ENCODE measurements at places on chromosomes 2 and 18.
A peak's percentile ranks its signal among the peaks of the same experiment; 100 is the strongest.

GRCh38 chr18:70380915-70381896 lies 92.4 kb downstream of the SOCS6 start:
- DNase-seq = no peak

DNA sequence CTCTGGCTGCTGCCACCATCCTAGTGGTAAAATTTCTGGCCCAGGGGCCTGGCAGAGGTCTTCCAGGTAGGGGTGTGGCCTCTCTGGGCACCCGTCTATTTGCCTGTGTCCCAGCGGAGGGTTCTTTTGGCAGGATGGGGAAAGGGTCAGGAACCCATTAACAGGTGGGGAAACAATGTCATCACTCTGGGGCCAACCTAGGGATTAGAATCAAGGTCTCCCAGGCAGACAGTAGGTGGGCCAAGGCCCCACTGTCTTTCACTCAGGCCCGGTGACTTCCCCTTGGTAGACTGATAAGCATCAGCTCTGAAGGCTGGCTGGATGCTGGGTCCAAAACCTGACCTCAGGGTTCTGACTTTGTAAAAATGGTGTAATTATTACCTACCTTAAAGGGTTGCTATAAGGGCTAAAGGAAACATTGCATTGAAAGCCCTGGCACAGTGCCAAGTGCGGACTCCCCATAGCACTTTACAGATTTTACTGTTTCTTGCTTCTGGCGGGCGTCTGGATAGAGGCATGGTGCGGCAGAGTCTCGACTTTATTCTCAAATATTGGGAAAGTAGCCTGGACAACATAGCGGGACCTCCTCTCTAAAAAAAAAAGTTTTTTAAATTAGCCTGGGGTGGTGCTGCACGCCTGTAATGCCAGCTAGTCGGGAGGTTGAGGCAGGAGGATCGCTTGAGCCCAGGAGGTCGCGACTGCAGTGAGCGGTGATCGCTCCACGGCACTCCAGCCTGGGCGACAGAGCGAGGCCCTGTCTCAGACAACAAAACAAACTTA lies 2.2 kb downstream of the LBX2 start:
- no peak for DNase-seq

- peak; percentile 18 for DNase-seq
Measured at GRCh38 chr18:46213295-46213694, 109.1 kb downstream of the HAUS1 start.

DNA sequence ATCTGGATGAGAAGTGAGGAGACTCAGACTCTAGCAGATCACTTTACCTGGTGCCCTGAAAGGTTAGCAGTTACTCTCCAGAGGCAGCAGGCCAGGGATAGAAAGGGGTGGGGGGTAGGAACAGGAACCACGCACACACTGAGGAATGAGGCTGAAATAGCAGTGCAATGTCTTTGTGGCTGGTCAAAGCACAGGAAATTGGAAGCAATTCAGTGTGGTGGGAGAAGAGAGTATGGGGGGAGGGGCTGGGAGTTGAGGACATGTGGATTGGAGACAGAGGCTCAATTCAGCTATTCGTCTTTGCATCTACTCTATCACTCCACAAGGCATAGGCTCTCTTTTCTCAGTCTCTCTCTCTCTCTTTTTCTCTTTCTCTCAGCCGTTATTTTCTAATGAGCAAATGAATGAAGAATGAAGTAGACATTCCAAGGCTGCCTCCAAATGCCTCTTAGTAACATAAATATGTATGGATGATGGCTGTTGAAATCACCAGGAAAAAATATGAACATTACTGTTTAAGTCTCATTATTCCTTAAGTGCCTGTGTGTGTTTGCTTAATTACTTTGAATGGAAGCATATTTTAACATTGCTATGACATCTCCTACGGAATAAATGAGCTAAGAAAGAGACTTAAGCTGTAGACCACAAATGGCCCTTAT lies 979.4 kb downstream of the TSN start:
- DNase-seq = peak; percentile 48

- DNase-seq = no peak
Measured at GRCh38 chr2:98697651-98698337, 33.1 kb downstream of the MGAT4A start.

- peak; percentile 63 for DNase-seq
Measured at GRCh38 chr2:160388464-160389263, 104.9 kb downstream of the RBMS1 start.

- peak; percentile 47 for DNase-seq
Measured at GRCh38 chr18:51110073-51110797, 80.2 kb downstream of the SMAD4 start.

DNA sequence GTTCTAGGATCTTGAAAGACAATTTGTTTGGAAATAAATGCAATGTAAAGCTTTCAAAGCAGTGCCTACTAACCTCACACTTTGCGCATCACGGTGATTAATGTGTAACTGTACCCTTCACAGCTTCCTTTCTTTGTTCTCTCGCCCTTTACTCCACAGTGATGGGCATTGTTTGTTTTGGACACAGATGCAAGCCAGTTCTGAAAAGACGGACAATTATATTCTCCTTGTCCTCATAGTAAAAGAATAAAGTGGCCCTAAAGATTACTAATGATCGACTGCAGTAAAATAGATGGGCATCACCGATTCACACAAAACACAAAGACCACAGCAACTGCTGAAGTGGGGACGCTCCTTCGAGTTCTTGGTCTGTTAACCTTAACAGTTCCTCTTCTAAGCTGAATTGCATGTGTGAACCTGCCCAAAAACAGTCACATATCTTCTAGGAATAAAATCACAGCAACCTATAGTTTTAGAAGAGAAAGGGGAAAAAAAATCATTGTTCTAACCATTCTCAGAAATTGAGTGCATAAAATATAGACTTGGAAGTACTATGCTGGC lies 7.7 kb downstream of the L3MBTL4 start:
- no peak for DNase-seq

DNA sequence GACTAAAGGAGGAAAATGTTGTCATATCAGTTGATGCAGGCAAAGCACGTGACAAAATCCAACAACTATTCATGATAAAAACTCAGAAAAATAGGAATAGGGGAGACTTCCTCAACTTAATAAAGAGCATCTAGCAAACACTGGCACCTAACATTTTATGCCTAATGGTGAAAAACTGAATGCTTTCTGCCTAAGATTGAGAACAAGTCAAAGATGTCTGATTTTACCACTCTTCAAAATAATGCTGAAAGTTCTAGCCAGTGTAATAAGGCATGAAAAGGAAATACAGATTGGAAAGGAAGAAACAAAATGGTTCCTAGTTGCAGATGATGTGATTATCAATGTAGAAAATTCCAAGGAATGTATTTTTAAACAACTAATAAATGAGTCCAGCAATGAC lies 58.4 kb downstream of the SMAD4 start:
- no peak for DNase-seq

GRCh38 chr2:78245394-78246135 lies 723.4 kb upstream of the LRRTM4 start:
- no peak for DNase-seq

DNA sequence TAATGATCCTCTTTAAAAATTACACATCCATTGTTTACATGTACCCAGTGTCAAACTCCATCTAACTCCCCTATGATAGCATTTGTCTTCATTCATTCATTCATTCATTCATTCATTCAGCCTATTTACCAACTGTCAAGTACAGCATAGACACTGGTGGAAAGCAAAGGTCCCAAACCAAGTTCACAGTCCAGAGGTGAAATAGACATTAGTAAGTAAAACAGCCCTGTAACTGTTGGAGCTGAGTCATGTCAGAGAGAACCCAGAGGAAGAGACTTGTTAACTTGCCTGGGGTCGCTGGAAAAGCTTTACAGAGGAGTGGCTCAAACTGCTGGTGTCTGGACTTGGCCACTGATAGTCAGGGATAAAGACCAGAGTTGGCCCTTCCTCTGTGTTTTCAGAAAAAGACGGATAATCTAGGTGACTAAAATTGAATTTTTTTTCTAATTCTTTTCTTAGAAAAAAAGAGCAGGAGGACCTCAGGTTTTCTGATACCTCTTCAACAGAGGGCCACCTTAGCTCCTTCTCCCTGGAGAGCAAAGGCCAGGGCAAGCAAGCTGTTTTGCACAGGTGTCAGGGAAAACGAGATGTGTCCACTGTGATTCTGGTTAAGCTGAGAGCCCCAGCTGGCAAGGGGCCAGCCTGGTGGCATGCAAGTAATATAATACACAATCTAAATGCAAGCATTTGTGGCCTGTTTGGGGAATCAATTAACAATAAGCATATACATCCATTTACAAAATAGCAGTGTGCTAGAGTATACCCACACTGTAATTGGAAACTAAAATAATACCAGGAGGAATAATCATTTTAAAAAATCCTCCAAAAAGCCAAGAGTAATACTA lies 96.7 kb upstream of the SLC14A2 start:
- no peak for DNase-seq

DNA sequence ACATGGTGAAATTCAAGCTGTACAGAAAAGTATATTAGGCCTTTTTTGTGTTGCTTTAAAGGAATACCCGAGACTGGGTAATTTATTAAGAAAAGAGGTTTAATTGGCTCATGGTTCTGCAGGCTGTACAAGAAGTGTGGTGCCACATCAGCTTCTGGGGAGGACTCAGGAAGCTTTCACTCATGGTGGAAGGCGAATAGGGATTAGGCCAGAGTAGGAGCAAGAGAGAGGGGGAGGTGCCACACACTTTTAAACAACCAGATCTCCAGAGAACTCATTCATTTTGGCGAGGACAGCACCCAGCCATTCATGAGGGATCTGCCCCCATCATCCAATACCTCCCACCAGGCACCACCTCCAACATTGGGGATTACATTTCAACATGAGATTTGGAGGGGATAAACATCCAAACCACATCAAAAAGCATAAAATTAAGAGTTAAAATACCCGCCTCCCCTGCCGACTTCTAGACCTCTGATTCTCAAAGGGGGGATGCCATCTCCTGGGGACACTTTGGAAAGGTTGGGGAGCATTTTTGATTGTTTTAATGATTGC lies 15.1 kb upstream of the LIPG start:
- DNase-seq = no peak

- DNase-seq = no peak
Measured at GRCh38 chr18:59062643-59063006, 77.1 kb upstream of the SEC11C start.

DNA sequence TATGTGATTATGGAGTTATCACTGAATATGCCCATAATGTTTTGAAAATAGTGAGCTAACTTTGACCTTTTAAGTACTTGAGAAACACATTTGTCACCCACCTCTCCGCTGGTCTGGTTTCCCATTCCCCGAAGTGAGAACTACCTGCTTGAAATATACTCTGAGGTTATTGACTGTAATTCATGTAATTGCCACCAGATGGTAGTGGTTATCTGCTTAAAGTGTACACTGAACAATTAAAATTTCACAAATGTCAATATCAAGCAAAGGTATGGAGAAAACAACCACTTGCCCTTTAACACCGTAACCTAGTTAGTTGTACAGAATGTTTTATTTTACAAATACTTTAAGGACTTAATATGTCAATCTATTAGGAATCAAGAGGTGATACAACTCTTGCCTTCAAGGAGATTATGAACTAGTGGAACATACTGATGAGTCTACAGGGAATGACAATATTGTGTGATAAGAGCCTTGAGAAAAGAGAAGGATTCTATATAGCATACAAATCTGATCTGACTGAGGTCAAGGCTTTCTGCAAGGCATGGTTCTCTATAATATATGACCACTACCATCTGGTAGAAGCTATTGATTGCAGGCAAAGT lies 316.8 kb upstream of the KCNH7 start:
- peak; percentile 34 for DNase-seq

DNA sequence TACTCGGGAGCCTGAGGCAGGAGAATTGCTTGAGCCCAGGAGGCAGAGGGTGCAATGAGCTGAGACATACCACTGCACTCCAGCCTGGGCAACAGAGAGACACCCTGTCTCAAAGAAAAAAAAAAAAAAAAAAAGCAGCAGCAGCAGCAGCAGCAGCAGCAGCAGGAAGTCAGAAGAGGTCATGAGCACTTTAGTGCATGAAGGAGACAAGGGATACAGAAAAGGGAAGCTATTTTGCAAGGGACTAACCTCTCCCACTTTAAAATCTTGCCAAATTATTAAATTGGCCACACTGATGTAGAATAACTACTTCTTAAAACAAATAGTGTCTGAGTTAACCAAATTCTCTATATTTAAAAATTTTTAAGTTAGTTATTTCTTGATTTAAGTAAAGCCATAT lies 113.4 kb upstream of the PDE1A start:
- no peak for DNase-seq

GRCh38 chr2:48725696-48726494 lies 29.6 kb downstream of the LHCGR start:
- no peak for DNase-seq

- DNase-seq = no peak
Measured at GRCh38 chr2:84441036-84441435, 18.0 kb downstream of the SUCLG1 start.

GRCh38 chr2:191167766-191168165 lies 17.0 kb upstream of the STAT4 start:
- peak; percentile 87 for DNase-seq

GRCh38 chr2:168652997-168653921 lies 149.2 kb upstream of the NOSTRIN start:
- DNase-seq = no peak

DNA sequence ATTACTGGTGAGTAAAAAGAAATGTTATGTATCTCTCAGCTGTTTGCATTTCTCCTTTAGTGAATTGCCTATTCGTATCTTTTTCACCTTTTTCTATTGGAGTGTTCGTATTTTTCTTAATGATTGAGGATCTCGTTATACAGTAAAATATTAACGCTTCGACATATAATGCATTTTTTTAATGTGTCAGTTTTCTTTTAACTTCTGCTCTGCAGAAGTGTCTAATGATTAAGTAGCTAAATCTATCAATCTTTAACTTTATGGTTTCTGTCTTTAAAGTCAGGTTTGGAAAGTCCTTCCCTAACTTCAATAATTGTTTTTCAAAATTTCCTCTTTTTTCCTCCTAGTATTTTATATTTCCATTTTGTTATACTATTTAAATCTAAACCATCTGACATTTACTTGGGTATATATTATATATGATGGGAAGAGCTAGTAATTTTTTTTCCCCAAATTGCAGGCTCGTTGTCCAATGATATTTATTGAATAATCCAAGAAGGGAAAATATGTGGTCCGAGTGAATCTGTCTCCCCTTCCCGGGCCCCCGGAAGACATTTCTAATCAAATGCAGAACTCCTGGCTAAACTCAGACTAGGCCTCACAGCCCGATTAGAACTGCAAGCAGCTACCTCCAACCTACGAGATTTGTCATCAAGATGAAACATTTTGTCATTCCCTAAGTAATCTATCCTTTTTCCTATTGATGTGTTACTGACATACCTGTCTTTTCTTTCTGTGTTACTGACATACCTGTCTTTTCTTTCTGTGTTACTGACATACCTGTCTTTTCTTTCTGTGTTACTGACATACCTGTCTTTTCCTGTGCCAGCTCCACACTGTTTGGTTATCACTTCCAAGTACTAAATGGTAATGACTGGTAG lies 17.2 kb downstream of the PCBP1 start:
- peak; percentile 46 for DNase-seq
